ENCODE measurements at places on chromosomes 4 and X. TPM values are rescaled to one million over a fixed set of nuclear protein-coding genes. Genes with fewer than 3 reads are reported as not detected.

Gene POU4F2
- not detected for total RNA-seq

Gene SPACA5
- not detected for total RNA-seq

Gene AKAP14
- total RNA-seq: not detected

Gene USP17L20
- not detected for total RNA-seq

Gene GAGE12H
- total RNA-seq: not detected

Gene UBA1
- 162 TPM for total RNA-seq

Gene FDCSP
- not detected for total RNA-seq

- no peak overlapping the region for H3K27ac ChIP-seq
- DNase-seq: no peak
- peaks cover 99% of the 10 kb centered on the region for H3K27me3 ChIP-seq
- no peak overlapping the region for H3K4me3 ChIP-seq
- H3K4me1 ChIP-seq: peaks cover 23% of the 10 kb centered on the region
- H3K36me3 ChIP-seq: no peaks in the 10 kb centered on the region
Observed at GRCh38 chr4:110629214-110629754, 6.4 kb upstream of the PITX2 start.

DNA sequence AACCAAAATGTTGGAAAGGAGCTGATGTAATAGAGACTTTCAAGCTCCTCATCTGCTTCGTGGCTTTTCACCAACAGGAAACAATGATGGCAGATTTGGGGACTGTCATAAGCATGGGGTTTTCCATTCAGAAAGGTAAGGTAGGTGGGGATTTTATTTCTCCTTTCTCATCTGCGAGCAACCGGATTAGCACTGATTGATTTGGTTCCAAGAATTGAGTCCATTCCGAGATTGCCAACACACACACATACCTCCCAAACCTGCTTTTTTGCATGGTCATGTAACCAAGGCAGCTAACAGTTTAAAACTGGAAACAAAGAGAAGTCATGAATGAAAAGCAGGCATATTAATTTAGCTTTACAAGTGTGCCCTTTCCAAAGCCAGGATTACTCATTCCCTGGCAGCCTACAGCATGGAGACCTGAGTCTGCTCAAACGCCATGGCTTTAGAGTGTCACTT lies 63.0 kb upstream of the LNX1 start:
- H3K4me3 ChIP-seq: no peak overlapping the region
- H3K27me3 ChIP-seq: no peaks in the 10 kb centered on the region
- DNase-seq: no peak
- H3K36me3 ChIP-seq: no peaks in the 10 kb centered on the region
- peaks cover 56% of the 10 kb centered on the region for H3K4me1 ChIP-seq

- H3K27me3 ChIP-seq: no peaks in the 10 kb centered on the region
- no peak overlapping the region for H3K4me3 ChIP-seq
- no peak for DNase-seq
- no peak overlapping the region for H3K27ac ChIP-seq
- no peaks in the 10 kb centered on the region for H3K4me1 ChIP-seq
Observed at GRCh38 chr4:182644683-182645050, 272.5 kb downstream of the DCTD start.

- H3K4me1 ChIP-seq: no peaks in the 10 kb centered on the region
- no peaks in the 10 kb centered on the region for H3K36me3 ChIP-seq
- H3K27me3 ChIP-seq: no peaks in the 10 kb centered on the region
Observed at GRCh38 chr4:101730291-101731117, 60.0 kb upstream of the BANK1 start.

DNA sequence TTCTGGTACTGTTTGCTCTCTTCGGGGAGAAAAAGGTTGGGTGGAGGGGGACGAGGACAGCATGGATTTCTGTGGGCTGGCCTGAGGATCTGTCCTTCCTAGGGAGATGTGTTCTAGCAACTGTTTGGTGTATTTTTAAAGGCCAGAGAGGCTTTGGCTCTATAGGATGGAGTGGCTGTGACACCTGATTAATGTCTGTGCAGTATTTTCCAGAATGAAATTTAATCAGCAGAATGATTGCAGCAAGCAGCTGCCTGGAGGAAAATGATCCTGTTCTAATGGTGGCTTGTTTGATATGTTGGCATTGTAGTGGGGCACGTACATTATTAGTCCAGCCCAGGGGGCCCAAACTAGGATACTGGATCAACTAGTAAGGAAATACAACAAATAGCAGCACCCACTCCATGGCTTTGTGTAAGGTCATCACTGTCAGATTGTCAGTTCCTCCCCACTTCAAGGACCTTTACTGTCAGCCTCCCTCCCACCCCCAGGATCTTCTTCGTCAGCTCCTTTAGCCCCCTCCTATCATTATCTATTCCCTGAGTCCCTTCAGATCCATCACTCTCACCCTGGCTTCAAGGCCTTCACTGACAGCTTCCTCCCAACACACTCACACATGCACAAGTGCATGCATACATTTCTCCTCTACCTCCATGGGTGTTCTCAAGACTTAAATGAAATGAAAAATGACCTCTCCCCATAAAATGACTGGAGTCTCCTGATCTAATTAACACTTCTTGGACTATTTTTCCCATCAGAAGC lies 10.4 kb upstream of the TMEM255A start:
- no peaks in the 10 kb centered on the region for H3K4me1 ChIP-seq
- no peak overlapping the region for H3K27ac ChIP-seq
- no peak overlapping the region for H3K4me3 ChIP-seq
- no peaks in the 10 kb centered on the region for H3K27me3 ChIP-seq
- no peaks in the 10 kb centered on the region for H3K36me3 ChIP-seq
- no peak for DNase-seq

- no peak for DNase-seq
- H3K4me1 ChIP-seq: no peaks in the 10 kb centered on the region
- H3K4me3 ChIP-seq: no peak overlapping the region
- H3K27ac ChIP-seq: no peak overlapping the region
Observed at GRCh38 chr4:4838051-4838935, 21.2 kb upstream of the MSX1 start.

DNA sequence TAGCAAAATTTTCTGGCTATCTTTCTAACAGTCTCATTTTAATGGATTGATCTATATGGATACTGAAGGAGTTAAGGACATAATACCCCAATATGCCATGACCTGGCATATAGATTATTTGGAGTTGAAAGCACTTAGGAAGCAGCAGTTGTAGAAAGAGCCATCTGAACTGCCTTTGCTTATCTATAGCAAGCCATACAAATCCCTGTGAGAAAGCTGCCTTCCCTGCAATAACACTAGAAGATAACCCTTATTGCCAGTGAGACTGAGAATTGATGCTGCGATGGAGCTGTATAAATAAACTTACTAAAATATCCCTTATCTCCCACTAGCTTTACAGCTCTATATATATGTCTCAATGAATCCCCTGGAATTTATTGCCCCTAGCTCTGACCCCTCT lies 346.3 kb downstream of the TECRL start:
- DNase-seq: no peak
- H3K36me3 ChIP-seq: no peaks in the 10 kb centered on the region
- H3K27ac ChIP-seq: no peak overlapping the region
- H3K4me1 ChIP-seq: no peaks in the 10 kb centered on the region
- no peaks in the 10 kb centered on the region for H3K27me3 ChIP-seq

DNA sequence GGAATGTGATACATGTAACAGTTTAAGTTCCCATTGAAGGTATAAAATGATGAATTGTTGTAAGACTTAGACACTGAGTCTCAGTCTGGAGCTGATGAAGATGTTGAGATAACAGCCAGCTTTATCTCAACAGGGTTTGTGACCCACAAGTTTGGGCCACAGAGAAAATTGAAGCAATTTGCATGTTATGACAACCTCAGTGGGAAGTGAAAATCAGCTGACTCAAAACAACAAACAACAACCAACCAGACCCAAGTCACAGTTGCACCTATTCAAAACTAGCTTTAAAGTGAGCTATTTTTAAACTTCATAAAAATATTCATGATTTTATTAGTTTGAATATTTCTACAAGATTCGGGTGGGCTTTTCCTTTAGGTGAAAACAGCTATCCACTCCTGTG lies 8.0 kb downstream of the SFRP2 start:
- H3K4me3 ChIP-seq: no peak overlapping the region
- H3K36me3 ChIP-seq: no peaks in the 10 kb centered on the region
- no peak for DNase-seq
- no peaks in the 10 kb centered on the region for H3K4me1 ChIP-seq
- H3K27ac ChIP-seq: no peak overlapping the region

DNA sequence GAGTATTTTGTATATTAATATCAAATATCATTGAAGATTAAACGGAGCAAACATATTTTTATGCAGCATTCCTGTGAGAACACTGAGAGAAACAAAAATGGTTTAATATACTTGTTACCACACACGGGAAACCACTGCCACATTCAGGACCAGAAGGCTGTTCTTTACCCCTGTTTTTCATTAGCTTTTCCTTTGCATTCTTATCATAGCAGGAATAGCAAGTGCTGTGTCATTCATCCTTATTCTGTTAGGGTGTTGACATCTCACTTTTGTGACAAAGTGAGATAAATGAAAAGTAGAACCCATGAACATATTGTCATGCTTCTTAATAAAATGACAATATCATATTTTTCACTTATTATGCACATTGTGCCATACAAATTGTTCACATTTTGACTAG lies 212.4 kb upstream of the NDST4 start:
- H3K27ac ChIP-seq: no peak overlapping the region
- DNase-seq: no peak
- H3K4me3 ChIP-seq: no peak overlapping the region
- H3K36me3 ChIP-seq: no peaks in the 10 kb centered on the region

DNA sequence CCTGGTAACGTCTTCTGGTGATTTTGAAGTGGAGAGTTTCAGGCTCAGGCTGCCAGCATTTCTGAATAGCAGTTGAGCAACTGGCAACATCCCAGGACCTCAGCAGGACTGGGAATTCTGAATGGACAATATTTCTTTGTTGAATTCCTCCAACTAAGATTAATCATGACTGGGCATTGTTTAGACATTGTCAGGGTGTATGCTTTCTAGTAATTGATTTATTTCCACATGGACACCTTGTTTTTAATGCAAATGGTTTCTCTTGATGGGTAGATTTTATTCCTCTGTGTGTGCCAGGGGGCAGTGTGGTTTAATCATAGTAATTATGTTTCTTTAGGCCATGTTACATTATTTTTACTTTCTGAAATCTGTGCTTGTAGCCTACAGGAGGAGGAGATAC lies 1004.7 kb upstream of the LCORL start:
- H3K4me1 ChIP-seq: no peaks in the 10 kb centered on the region
- no peak overlapping the region for H3K27ac ChIP-seq
- H3K27me3 ChIP-seq: no peaks in the 10 kb centered on the region
- no peak for DNase-seq
- no peaks in the 10 kb centered on the region for H3K36me3 ChIP-seq

DNA sequence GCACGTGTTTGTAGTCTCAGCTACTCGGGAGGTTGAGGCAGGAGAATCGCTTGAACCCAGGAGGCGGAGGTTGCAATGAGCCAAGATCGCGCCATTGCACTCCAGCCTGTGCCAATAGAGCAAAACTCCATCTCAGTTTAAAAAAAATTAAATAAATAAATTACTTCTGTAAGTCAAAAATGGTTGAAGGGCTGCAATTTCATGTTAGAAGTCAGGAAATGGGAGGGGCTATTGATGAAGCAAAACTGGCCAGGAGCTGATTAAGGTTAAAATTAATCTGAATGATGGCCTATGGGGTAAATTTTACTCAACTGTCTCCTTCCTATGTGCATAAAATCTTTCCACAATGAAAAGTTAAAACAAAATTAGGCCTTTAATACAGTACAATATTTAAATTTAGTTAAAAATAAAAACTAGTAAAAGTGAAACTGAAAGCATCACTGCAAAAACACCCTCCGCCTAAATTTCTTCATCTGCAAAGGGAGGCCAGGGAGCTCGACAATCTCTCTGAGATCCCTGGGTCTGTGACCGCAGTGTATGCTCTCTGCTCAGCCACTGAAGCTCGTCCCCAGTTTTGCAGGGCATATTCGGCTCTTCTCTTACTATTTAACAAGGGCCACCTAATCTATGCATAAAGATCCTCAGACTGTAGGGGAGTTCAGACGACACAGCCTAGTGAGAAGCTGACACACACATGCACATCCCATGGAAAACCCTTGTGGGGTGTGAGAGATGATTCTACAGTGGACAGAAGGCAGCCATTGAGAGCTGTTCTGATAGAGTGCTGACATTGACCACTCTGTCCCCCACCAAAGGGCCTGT lies 57.2 kb downstream of the IRF2 start:
- peaks cover 23% of the 10 kb centered on the region for H3K4me1 ChIP-seq
- no peak for DNase-seq
- H3K27me3 ChIP-seq: no peaks in the 10 kb centered on the region
- H3K36me3 ChIP-seq: peaks cover 17% of the 10 kb centered on the region

GRCh38 chrX:133513123-133513522 lies 97.8 kb upstream of the GPC4 start:
- H3K27ac ChIP-seq: no peak overlapping the region
- no peak overlapping the region for H3K4me3 ChIP-seq
- H3K36me3 ChIP-seq: no peaks in the 10 kb centered on the region
- no peak for DNase-seq

GRCh38 chrX:25534091-25534490 lies 518.3 kb upstream of the ARX start:
- no peak overlapping the region for H3K4me3 ChIP-seq
- no peak for DNase-seq
- H3K27me3 ChIP-seq: no peaks in the 10 kb centered on the region
- H3K36me3 ChIP-seq: no peaks in the 10 kb centered on the region
- H3K27ac ChIP-seq: no peak overlapping the region

GRCh38 chrX:136202889-136203288 lies 48.3 kb downstream of the MAP7D3 start:
- no peak for DNase-seq
- no peak overlapping the region for H3K4me3 ChIP-seq
- H3K4me1 ChIP-seq: peaks cover 5% of the 10 kb centered on the region
- H3K27me3 ChIP-seq: no peaks in the 10 kb centered on the region
- peak overlapping the region; percentile 45 for H3K27ac ChIP-seq
- peaks cover 5% of the 10 kb centered on the region for H3K36me3 ChIP-seq

GRCh38 chrX:57232658-57233360 lies 53.7 kb upstream of the FAAH2 start:
- no peak overlapping the region for H3K4me3 ChIP-seq
- no peaks in the 10 kb centered on the region for H3K4me1 ChIP-seq
- H3K36me3 ChIP-seq: no peaks in the 10 kb centered on the region
- H3K27me3 ChIP-seq: no peaks in the 10 kb centered on the region
- no peak overlapping the region for H3K27ac ChIP-seq
- no peak for DNase-seq

GRCh38 chrX:105191878-105192277 lies 28.6 kb downstream of the TEX13A start:
- no peaks in the 10 kb centered on the region for H3K4me1 ChIP-seq
- no peak overlapping the region for H3K27ac ChIP-seq
- no peak overlapping the region for H3K4me3 ChIP-seq
- H3K36me3 ChIP-seq: no peaks in the 10 kb centered on the region
- no peaks in the 10 kb centered on the region for H3K27me3 ChIP-seq

GRCh38 chr4:89438102-89438831 lies 130.7 kb upstream of the GPRIN3 start:
- DNase-seq: no peak
- no peaks in the 10 kb centered on the region for H3K27me3 ChIP-seq
- H3K36me3 ChIP-seq: no peaks in the 10 kb centered on the region
- no peak overlapping the region for H3K27ac ChIP-seq

GRCh38 chr4:41865981-41866798 lies 69.0 kb upstream of the TMEM33 start:
- H3K27me3 ChIP-seq: peaks cover 85% of the 10 kb centered on the region
- DNase-seq: no peak
- H3K4me1 ChIP-seq: peaks cover 16% of the 10 kb centered on the region
- no peak overlapping the region for H3K4me3 ChIP-seq
- H3K27ac ChIP-seq: no peak overlapping the region

All from suprapubic skin (tissue), 4 donors.